ENCODE measurements at places on chromosomes 5 and 9. TPM values are rescaled to one million over a fixed set of nuclear protein-coding genes. Genes with fewer than 3 reads are reported as not detected.

GRCh38 chr9:130451509-130452388 is 7.0 kb downstream of the ASS1 start:
- peak; percentile 97 for DNase-seq

DNA sequence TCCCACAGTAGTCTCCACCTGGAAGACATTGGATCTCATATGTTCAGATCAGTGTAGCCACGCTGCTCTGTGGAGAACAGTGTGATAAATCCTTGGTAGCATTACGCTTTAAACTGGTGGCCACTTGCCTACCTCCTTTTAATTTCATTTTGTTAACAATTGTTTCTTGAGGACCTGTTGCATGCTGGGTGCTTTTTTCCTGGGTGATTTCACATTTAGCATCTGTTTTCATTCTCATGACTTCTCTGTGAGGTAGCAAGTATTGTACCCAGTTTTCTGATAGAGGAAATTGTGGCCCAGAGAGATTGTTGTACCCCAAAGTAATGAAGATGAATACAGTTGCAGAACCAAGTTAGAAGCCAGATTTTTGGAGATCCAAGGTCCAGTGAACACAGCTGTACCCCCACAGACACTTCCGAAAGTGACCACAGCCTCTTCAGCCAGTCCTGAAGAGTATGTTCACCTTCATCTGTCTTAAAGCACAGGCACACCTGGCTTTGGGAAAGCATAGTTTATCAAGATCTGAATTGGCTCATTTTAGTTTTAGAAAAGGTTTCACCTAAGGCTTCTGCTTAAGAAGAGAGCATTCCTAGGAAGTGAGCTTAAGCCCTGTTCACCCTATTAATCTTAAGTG is 75.2 kb downstream of the F2RL2 start:
- no peak for DNase-seq

DNA sequence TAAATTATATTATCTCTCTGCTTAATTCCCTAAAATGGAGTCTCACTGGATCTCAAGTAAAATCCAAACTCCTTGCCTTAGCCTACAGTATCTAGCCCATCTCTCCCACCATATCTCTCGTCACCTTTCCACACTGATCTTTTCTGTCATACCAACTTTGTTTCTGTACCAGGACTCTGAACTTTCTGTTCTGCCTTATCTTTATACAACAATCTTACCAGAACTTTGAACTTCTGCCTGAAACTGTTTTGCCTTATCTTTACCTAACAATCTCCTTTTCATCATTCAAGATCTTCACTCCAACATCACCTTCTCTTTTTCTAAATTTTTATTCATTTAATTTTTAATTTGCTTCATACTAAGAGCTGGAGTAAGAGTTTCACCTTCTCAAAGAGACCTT is 139.0 kb downstream of the CPLANE1 start:
- no peak for DNase-seq

DNA sequence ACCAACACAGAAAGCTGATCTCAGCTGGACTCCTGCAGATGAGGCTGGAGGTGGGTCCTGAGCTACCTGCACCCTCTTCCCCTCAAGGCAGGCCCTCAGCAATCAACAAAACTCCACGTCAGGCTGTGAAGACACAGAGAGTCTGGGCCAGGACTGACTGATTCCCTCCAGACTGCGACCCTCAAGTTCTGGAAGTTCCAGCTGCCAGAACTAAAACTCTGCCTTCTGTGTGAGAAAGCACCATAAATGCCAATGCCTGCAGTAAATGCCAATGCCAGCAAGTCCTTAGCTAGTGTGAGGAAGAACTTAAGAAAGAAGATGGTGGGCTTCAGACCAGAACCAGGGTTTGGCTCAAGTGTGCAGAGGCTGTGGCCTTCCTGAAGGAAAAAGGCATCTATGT is 42.5 kb upstream of the GABBR2 start:
- DNase-seq: no peak

GRCh38 chr9:71781391-71781790 is 13.1 kb upstream of the CEMIP2 start:
- no peak for DNase-seq

DNA sequence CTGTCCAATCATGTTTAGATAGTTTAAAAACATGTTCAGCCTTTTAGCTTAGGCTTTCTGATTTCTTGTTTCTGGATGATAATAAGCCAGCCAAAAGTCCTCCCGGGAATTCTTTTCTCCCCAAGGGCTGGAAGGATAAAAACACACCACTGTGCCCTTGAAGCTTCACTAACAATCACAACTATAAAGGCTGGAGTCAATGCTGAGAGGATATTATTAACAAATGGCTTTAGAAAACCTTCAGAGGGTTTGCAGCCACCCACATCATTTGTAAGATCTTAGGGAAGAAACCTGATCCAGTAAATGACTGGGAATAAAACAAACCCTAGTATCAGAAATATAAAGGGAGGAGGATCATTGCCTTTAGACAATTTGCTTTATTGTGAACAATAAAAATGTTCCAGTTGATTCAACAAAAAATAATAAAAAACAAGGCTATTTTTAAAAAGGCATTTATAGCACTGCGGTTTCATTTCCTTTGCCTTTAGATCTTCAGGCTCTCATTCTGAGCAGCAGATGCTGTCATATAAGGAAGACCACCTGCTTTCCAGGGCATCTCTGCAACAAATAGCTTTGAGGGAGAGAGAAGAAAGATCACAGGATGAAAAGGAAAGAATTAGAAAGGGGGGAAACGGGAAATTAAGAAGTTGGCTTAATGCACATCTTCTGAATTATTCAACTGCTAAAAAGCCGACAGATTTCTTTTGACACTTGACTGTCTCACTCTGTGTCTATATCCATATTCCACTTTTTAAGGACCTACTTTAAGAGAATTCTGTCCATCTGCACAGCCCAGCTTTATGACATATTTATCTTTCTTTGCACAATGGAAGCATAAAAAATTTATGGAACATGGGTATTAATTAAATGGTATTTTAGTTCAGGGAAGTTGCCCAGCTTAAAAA is 277.2 kb upstream of the SLC24A2 start:
- DNase-seq: no peak

DNA sequence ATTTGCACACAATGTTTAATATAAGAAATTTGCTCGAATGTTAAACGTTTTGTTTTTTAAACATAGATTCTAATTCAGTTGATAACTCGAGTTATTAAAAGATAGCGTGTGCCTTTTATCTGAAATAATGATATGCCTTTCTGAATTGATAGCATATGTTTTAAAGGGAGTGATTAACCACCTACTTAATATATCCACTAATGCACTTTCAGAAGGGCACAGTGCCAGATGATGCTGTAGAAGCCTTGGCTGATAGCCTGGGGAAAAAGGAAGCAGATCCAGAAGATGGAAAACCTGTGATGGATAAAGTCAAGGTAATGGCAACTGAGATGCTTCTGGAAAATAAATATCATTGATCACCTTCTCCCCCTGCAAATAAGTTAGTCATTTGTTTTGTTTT is 53.9 kb downstream of the ERAP1 start:
- DNase-seq: no peak

- peak; percentile 60 for DNase-seq
These were observed 69.9 kb upstream of the PLPP1 start for GRCh38 chr5:55604611-55605067.

Gene ZFP2
- total RNA-seq: 3.9 TPM

Gene FREM1
- total RNA-seq: 12.2 TPM

Gene CDH10
- total RNA-seq: under 0.01 TPM

Measured in sigmoid colon (tissue), 7 donors.